Esophagus muscularis mucosa (tissue), 4 donors: ENCODE measurements at places on chromosomes 3 and 15.

GRCh38 chr3:29202378-29202777 is 78.5 kb upstream of the RBMS3 start:
- no peaks in the 10 kb centered on the region for H3K36me3 ChIP-seq
- no peak overlapping the region for H3K27ac ChIP-seq
- no peaks in the 10 kb centered on the region for H3K27me3 ChIP-seq
- H3K4me1 ChIP-seq: no peaks in the 10 kb centered on the region
- DNase-seq: no peak

GRCh38 chr3:115615001-115615814 is 8.1 kb upstream of the GAP43 start:
- no peaks in the 10 kb centered on the region for H3K27me3 ChIP-seq
- H3K36me3 ChIP-seq: no peaks in the 10 kb centered on the region
- H3K27ac ChIP-seq: no peak overlapping the region
- DNase-seq: no peak
- H3K4me3 ChIP-seq: no peak overlapping the region

DNA sequence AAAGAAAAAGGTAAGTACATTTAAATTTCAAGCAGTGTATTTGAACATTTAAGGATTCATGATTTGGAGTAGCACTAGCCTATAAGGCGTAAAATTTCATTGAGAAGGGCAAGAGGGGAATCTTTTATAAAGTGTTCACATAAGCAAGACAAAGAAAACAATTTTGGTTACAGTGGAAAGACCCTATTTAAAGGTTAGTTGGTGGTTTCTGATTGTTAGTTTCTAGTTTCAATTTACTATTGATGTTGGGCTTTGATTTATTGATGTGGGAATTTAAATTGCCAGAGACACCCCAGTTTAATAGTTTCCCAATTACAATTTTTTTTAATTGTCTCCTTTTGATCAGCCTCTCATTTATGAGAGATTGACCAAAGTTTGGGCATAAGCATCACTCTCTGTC is 19.5 kb downstream of the ROBO2 start:
- DNase-seq: no peak
- no peak overlapping the region for H3K4me3 ChIP-seq
- H3K27ac ChIP-seq: no peak overlapping the region
- no peaks in the 10 kb centered on the region for H3K4me1 ChIP-seq
- no peaks in the 10 kb centered on the region for H3K27me3 ChIP-seq
- H3K36me3 ChIP-seq: no peaks in the 10 kb centered on the region

DNA sequence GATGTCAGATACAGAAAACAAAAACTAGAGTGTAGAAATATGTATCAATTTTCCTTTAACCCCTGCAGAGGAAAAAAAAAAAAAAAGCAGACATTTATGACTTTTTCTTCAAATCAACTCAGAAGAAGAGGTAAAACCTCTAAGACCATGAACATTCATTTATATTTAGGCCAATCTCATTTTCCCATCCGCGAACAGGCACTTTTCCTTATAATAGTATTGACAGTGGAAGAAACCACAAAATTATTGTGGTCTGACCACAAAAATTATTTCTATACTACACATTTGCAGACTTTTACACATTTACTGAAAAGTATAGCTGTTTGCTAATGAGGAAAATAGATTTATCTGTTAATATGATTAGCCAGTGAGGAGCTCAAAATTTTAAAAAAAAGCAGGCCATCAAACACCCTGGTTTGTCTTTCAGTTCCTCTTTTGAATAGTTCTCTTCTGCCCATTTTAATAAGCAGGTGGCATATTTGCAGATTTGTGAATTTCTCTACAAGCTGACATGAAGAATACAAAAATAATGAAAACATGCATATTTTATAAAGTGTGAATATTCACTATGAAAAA is 5.7 kb downstream of the OSBPL11 start:
- H3K4me3 ChIP-seq: no peak overlapping the region

GRCh38 chr3:97938444-97938843 is 33.8 kb downstream of the RIOX2 start:
- no peaks in the 10 kb centered on the region for H3K27me3 ChIP-seq
- no peaks in the 10 kb centered on the region for H3K4me1 ChIP-seq
- no peak overlapping the region for H3K4me3 ChIP-seq
- H3K36me3 ChIP-seq: peaks cover 91% of the 10 kb centered on the region
- no peak for DNase-seq

GRCh38 chr3:64265646-64266045 is 40.4 kb upstream of the PRICKLE2 start:
- no peaks in the 10 kb centered on the region for H3K27me3 ChIP-seq
- H3K4me1 ChIP-seq: peaks cover 64% of the 10 kb centered on the region
- DNase-seq: no peak
- peak overlapping the region; percentile 79 for H3K4me3 ChIP-seq
- no peaks in the 10 kb centered on the region for H3K36me3 ChIP-seq

- DNase-seq: no peak
- peaks cover 15% of the 10 kb centered on the region for H3K4me1 ChIP-seq
- H3K4me3 ChIP-seq: no peak overlapping the region
- H3K27me3 ChIP-seq: no peaks in the 10 kb centered on the region
- no peaks in the 10 kb centered on the region for H3K36me3 ChIP-seq
Measured at GRCh38 chr3:136716629-136717028, 35.5 kb downstream of the STAG1 start.

DNA sequence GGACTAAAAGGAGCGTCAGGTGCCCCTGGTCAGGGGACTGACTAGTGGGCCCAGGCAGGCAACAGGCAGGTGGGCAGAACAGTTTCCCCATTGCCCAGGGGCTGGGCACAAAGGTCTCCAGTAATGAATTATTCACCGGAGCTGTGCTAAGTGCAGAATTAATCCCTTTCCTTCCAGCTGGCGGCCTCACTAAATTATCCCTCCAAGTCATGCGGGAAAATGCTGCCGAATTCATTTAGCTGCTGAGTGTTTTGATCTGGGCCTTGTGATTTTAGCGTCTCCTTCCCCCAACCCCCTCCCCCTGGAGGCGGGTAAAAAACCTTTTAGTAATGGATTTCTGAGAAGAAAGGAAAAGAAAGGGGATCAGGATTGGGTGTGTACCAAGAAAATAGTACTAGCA is 47.2 kb downstream of the CCDC33 start:
- no peaks in the 10 kb centered on the region for H3K36me3 ChIP-seq
- DNase-seq: no peak
- H3K4me3 ChIP-seq: no peak overlapping the region
- H3K27me3 ChIP-seq: peaks cover 14% of the 10 kb centered on the region

GRCh38 chr15:96598514-96598913 is 268.0 kb downstream of the NR2F2 start:
- H3K27me3 ChIP-seq: no peaks in the 10 kb centered on the region
- no peaks in the 10 kb centered on the region for H3K36me3 ChIP-seq
- DNase-seq: no peak
- no peaks in the 10 kb centered on the region for H3K4me1 ChIP-seq
- H3K27ac ChIP-seq: no peak overlapping the region

DNA sequence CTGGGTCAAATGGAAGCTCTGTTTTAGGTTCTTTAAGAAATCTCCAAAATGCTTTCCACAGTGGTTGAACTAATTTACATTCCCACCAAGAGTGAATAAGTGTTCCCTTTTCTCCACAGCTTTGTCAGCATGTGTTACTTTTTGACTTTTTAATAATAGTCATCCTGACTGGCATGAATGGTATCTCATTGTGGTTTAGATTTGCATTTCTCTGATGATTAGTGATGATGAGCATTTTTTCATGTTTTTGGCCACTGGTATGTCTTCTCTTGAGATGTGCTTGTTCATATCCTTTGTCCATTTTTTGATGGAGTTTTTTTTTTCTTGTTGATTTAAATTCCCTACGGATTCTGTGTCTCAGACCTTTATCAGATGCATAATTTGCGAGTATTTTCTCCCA is 745.0 kb upstream of the BCHE start:
- H3K4me3 ChIP-seq: no peak overlapping the region
- no peak for DNase-seq
- no peaks in the 10 kb centered on the region for H3K27me3 ChIP-seq

GRCh38 chr15:78054966-78055365 is 22.5 kb downstream of the TBC1D2B start:
- H3K4me3 ChIP-seq: no peak overlapping the region
- no peak for DNase-seq
- peaks cover 13% of the 10 kb centered on the region for H3K36me3 ChIP-seq

- H3K36me3 ChIP-seq: no peaks in the 10 kb centered on the region
- H3K4me1 ChIP-seq: peaks cover 11% of the 10 kb centered on the region
- DNase-seq: no peak
- H3K27me3 ChIP-seq: peaks cover 15% of the 10 kb centered on the region
Measured at GRCh38 chr15:55737373-55737772, 5.6 kb downstream of the PRTG start.

GRCh38 chr3:161854232-161854771 is 357.7 kb downstream of the OTOL1 start:
- no peaks in the 10 kb centered on the region for H3K36me3 ChIP-seq
- no peak overlapping the region for H3K27ac ChIP-seq
- H3K4me1 ChIP-seq: no peaks in the 10 kb centered on the region
- no peak overlapping the region for H3K4me3 ChIP-seq
- no peaks in the 10 kb centered on the region for H3K27me3 ChIP-seq

GRCh38 chr15:81303244-81304225 is 20.4 kb downstream of the STARD5 start:
- H3K27me3 ChIP-seq: peaks cover 5% of the 10 kb centered on the region
- DNase-seq: no peak
- peak overlapping the region; percentile 44 for H3K27ac ChIP-seq
- peaks cover 5% of the 10 kb centered on the region for H3K4me1 ChIP-seq
- no peaks in the 10 kb centered on the region for H3K36me3 ChIP-seq

DNA sequence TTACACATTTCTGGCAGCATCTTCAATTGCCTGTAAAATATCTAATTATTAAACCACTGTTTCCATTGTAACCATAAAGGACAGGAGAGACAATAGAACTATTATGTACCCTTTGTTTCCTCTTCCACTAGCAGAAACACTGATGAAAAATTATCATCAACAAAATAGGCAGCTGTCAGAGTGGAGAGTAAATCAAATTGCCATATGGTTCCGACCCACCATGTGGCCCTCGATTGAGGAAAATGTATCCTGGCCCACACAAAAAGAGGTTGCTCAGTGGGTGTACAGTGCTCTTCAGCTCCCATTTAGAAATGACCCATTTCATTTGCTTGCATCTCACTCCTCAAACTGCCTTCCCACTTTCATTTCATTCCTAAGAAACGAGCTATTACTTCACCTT is 570.6 kb upstream of the UBE2E2 start:
- H3K27me3 ChIP-seq: no peaks in the 10 kb centered on the region
- H3K36me3 ChIP-seq: no peaks in the 10 kb centered on the region
- no peak overlapping the region for H3K4me3 ChIP-seq
- no peak for DNase-seq

- peak; percentile 17 for DNase-seq
- no peaks in the 10 kb centered on the region for H3K36me3 ChIP-seq
- no peaks in the 10 kb centered on the region for H3K4me1 ChIP-seq
- no peak overlapping the region for H3K27ac ChIP-seq
- H3K27me3 ChIP-seq: no peaks in the 10 kb centered on the region
- H3K4me3 ChIP-seq: no peak overlapping the region
Measured at GRCh38 chr3:197333901-197334639, 35.7 kb upstream of the DLG1 start.

GRCh38 chr15:99476413-99477222 is 89.2 kb upstream of the MEF2A start:
- H3K27ac ChIP-seq: peak overlapping the region; percentile 82
- peak overlapping the region; percentile 19 for H3K4me3 ChIP-seq
- H3K36me3 ChIP-seq: no peaks in the 10 kb centered on the region

GRCh38 chr3:140007911-140008869 is 73.2 kb downstream of the CLSTN2 start:
- peak; percentile 91 for DNase-seq
- H3K27ac ChIP-seq: no peak overlapping the region
- no peaks in the 10 kb centered on the region for H3K36me3 ChIP-seq
- H3K27me3 ChIP-seq: no peaks in the 10 kb centered on the region
- H3K4me3 ChIP-seq: no peak overlapping the region
